ENCODE measurements at places on chromosomes 7 and 10.

DNA sequence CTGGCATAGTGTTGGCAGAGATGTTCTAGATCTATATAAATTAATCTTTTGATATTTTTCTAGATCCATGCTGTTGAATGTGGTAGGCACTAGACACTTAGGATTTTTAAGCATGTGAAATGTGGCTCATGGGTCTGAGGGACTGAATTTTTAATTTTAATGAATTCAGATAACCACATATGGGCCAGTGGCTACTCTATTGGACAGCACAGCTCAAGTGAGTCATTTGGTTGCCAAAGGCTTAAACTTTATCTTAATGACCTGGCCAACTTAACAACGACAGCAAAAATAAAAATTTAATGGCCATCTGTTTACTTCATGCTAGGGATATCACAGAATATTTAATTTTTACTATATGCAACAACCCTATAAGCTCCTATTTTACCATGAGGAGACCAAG lies 61.4 kb downstream of the CDK14 start:
- DNase-seq = no peak

- DNase-seq = no peak
These were observed 196.7 kb downstream of the PRKG1 start for GRCh38 chr10:51270936-51271530.

DNA sequence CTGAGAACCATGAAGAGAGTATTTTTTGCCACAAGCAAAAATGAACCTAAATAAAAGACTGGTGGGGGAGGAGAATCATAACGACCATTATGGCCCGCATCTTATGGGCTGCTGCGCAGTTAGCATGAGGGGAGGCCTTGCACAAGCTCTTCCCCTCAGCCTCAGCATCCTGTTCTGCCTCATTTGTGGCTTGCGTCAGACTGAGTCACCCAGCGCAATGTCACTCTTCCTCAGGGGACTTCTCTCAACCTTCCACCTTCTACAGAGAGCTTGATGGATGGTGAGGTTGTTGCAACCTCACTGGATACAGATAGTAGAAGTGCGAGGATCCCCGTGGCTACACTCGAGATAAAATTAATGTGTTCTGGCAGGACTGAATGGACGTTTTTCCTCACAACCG lies 16.8 kb upstream of the GPR15LG start:
- DNase-seq = no peak

DNA sequence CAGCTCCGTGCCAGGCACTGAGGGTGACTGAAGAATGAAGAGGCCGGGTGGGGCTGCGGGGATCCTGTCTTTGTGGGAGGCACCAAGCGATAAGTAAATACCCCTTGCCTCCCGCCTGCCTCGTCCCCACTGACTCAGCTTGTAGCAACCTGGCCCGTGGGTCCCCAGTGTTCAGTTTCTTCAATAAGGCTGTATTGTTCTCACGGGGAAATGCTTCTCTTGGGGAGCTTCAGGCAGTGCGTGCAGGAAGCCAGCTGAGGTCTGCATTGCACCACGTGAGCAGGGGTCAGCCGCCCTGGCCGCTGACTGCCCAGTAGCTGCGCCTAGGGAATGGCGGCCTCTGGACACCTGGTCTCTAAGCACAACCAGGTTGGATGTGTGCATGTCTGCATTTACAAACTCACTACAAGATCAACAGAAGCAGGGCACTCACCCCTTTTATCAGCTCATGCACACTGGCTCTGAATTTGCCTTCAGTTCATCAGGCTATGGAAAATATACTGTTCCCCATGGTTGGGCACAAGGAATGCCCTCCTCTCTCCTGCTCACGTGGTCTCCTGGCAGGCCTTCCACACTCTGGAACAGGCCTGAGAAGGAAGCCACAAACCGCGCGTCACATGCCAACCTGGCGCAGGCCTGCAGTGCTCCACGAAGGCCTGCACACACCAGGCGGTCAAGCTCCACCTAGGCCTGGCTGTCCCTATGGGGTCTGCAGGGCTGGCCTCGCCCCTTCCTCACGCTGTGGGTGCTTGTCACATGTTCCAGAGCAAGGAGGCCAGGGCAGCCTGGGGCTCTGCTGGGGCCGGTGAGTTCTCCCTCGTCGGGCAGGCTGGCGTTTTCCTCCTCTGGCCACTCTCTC lies 135.7 kb upstream of the RNF32 start:
- no peak for DNase-seq

DNA sequence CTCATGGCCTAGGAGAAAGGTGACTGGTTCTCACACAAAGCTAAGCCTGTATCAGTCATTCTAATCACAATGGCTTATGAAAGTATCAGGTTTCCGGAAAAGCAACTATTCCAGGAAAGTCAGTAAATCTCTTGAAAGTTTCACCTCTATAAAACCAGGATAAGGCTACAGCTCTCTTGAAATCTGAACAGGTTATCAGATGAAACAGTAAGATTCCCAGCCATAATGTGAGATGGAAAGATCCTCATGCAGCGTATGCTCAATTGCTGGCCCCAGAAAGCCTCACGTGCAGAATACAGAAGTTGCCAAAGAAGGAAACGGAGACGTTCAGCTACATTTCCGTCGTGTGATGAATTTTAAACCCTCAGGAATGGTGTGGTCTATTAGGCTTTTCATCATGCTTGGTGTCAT lies 90.0 kb downstream of the PFKFB3 start:
- no peak for DNase-seq
